ENCODE measurements at places on chromosomes 7 and 10.

GRCh38 chr7:96114190-96114589 is 207.7 kb downstream of the SLC25A13 start:
- no peak for DNase-seq

GRCh38 chr7:114930107-114930661 is 8.3 kb downstream of the MDFIC start:
- no peak for DNase-seq

DNA sequence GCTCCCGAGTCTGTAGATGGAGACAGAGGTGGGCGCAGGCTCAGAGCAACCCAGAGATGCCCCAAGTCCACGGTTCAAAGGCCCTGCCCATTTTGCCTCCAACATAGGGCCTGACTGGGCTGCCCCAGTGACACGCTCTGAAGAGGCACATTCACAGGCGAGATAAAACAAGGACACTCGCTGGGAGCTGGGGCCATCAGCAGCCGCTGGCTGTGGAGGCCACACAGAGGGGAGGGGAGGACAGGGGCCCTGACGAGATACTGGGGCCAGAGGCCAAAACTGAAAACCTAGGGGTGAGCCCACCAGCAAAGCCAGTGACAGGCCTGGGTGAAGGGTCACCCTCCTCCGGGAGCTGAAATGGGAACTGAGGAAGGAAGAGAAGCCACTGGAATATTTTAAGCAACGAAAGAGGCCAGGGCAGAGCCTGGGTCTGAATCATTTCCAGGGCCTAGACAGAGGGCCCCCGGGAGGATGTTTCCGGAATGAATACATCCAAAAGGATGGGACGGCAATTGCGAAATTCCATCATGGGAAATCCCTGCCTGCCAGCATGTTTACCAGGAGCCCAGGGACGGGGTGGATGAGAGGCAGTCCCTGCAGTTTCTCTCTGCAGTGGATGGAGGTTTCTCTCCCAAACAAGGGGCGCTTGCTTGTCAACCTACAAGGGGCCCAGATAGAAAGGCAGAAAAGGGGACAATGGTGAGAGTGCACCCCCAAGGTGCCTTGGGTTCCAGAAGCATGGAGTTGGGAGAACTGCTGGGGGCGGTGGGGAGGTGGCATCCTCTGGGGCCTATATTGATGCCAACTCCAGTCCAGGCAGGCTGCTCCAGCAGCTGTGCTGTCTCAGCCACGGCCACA is 29.0 kb upstream of the HSPA12A start:
- DNase-seq, result no peak

GRCh38 chr7:46651070-46651469 is 730.0 kb upstream of the IGFBP3 start:
- no peak for DNase-seq

- DNase-seq, result no peak
These were observed 266.9 kb upstream of the HPS1 start for GRCh38 chr10:98713586-98713985.

DNA sequence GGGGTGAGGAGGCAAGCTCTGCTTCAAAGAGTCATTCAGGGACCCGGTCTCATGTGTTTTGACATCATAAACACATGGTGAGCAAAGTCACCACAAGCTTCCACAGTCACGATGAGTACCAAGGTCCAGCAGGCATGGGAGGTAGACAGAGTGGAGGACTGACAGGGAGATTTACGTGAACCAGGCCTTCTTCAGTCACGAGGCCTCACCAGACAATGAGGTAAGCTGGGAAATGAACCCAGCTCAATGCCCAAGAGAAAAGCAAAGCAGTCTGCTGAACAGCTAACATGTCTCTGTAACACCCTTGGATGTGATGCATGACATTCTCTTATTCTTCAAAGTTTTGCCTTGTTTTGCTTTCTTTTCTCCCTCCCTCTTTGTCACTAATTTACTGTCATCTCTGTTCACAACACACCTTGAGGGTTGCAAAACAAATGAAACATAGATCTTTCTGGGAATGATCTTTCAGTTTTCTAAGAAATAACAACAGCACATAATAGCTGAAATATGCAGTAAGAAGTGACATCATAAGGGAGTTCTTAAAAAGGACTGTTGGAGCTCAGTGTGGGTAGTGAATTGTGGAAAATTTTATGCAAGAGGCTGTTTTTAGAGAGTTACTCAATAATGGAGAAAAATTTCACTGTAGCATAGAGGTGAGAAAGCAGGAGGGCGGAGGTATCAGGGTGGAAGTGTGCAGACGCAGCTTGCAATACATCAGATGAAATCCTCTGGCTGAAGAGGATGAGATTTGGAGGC is 9.0 kb downstream of the PPP1R17 start:
- no peak for DNase-seq

DNA sequence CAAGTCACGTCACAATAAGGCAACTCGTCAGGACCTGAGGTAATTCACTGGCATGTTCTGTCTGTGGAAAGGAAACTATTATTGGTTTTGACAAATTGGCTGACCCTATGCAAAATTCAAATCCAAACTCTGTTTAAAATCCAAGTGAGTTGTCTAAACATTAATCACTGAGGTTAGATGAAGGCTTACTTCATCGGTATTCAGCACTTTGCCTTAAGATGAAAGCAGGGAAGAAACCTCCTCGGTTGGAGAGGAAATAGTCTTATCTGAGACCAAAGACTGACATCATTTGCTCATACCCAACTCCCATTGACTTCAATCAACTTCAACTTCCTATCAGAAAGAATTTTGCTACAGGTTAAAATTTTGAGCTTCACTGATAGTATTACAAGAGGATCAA is 355.1 kb upstream of the MBL2 start:
- DNase-seq, result no peak

DNA sequence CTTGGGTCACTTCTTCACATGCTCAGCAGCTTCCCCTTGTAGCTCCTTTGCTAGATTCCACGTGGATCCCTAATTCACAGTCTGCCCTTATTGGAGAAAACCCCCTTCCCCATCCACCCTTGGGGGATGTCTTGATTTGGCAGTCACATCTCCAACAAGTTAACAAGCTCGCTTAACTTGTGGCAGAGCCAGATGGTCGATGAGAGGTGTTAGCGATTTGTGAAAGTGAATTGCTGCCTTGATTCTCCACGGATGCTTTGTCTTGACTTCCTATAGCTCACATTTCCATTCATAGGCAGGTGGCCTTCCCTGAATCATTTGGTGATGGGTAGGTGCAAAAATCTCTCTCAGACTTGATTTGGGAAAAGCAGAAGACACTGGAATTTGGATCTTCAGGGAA is 387.9 kb downstream of the TCERG1L start:
- no peak for DNase-seq

- DNase-seq, result no peak
These were observed 70.0 kb downstream of the MINDY4 start for GRCh38 chr7:30841025-30841735.

DNA sequence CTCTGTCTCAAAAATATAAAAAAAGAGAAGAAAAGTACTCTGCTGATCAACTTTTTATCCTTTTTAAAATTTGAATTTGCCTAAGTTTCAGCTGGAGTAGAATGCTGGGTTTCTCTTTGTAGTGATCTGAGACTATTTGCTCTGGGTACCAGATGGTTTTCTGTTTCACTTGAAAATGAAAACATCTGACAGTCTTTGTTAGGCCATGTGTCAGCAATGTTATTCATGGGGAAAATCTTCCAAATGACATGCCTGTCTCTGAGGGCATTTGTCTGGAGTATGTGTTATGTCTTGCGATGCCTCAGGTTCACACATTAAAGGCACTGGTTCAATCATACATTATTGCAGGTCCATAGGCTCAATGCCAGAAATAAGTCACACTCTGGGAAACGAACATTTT is 175.3 kb upstream of the TMEM229A start:
- no peak for DNase-seq

DNA sequence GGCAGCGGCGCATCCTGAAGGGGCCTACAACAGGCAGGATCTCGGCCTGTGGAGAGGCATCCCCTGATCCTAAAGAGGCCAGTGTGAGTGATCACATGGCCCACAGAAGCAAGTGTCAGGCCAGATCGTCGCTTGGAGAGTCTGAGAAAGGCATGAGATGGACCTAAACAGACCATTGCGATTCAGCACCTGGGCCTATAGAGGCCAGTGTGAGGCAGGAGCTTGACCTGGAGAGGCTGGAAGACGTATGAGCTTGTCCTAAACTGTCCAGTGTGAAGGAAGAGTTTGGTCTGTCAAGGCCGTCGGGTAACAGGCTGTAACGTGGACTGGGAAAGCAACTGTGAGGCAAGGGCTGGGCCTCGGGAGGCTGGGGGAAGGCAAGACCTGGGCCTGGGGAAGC is 172.6 kb downstream of the TPST1 start:
- no peak for DNase-seq

GRCh38 chr7:141731476-141732149 is 6.5 kb upstream of the SSBP1 start:
- no peak for DNase-seq

- DNase-seq, result no peak
These were observed 139.4 kb downstream of the SVIL start for GRCh38 chr10:29495366-29495765.

- no peak for DNase-seq
These were observed 4.6 kb upstream of the TBC1D12 start for GRCh38 chr10:94397549-94398370.

- no peak for DNase-seq
These were observed 80.1 kb downstream of the MCU start for GRCh38 chr10:72772031-72772430.

DNA sequence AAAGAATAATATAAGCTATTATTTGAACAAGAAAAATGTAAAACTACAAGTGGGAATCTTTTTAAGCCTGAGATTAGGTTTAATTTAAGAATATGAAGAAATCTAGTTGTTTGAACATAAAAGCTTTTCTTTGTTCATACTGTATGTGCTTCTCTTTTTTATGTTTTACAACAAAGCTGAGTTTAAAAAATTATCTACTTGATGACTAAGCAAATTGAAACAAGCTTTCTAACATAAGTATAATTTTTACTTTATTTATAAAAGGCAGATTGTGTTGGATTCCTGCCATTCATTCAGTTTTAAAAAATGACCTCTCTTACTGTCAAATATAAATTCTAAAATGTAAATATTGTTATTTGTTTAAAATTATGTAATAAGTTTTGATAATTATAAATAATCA is 958.2 kb downstream of the DNAJB9 start:
- DNase-seq, result no peak

GRCh38 chr10:132575320-132576201 is 38.0 kb downstream of the INPP5A start:
- DNase-seq, result peak; percentile 69

DNA sequence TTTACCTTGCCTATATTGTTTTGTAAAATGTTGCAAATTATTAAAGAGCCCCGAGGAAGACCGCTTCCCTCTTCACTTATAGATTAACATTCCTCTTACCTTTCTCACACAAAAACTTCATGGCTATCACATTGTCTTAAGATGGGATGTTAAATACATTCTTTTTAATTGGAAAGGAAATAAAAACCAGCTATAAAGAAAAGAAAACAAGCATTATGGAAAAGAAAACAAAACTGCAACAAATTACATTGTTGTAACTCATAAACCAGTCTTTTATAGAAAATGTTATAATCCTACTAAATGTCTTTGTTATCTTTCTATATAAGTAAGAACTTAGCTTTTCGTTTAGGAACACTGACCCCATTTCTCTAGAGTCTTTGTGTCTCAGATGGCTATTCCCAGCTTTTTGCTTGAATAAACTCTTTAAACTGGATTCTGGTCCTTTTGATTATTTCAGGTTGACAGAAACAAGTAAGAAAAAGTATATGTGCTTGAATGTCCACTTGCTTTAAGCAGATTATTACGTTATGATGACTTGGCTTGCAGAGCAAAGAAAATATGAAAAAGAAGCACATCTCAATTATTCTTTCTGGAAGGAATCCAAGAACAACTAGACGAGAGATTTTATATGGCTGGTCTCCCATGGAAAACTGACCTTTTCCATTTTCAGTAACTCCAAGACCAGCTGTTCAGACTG is 128.2 kb downstream of the AKR1D1 start:
- no peak for DNase-seq

GRCh38 chr7:129864042-129864441 is 88.7 kb downstream of the UBE2H start:
- DNase-seq, result no peak

- no peak for DNase-seq
These were observed 27.6 kb downstream of the VCL start for GRCh38 chr10:74025380-74025978.

DNA sequence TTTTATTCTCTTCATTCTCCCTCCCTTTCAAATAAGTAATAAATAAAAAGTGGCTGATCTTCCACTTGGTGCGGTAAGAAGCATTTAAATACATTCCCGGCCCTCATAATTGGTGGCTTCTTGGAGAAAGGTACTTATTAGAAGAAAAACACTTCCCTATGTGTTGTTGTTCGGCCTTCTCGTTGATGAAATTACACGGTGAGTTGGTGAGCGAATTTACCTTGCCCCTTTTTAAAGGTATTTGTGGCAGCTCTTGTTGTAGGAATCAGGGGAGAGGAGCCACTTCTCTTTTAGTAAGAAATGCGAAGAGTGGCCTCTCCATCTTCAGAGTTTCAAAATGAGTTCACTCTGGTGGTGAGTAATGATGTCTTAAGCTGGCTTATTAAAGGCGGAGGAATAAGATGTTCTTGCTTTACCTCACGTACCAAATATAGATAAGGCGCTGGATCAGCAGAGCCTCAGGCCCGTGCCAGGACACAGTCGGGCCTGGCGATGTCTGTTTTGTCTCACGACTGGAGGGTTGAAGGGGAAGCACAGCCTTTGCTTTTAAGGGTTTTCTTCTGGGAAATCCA is 135.9 kb downstream of the CUX1 start:
- peak; percentile 25 for DNase-seq

- DNase-seq, result no peak
These were observed 50.3 kb upstream of the ST8SIA6 start for GRCh38 chr10:17504547-17505245.

Measured in stimulated activated naive CD8-positive, alpha-beta T cell treated with anti-CD3 and anti-CD28 coated beads, Interleukin-15, Interleukin-2, amounts not matched to agents 100 U/mL and 50 U/mL, for 24 hours (primary cell).